ENCODE measurements at places on chromosomes 12 and 14. TPM values are rescaled to one million over a fixed set of nuclear protein-coding genes. Genes with fewer than 3 reads are reported as not detected.

DNA sequence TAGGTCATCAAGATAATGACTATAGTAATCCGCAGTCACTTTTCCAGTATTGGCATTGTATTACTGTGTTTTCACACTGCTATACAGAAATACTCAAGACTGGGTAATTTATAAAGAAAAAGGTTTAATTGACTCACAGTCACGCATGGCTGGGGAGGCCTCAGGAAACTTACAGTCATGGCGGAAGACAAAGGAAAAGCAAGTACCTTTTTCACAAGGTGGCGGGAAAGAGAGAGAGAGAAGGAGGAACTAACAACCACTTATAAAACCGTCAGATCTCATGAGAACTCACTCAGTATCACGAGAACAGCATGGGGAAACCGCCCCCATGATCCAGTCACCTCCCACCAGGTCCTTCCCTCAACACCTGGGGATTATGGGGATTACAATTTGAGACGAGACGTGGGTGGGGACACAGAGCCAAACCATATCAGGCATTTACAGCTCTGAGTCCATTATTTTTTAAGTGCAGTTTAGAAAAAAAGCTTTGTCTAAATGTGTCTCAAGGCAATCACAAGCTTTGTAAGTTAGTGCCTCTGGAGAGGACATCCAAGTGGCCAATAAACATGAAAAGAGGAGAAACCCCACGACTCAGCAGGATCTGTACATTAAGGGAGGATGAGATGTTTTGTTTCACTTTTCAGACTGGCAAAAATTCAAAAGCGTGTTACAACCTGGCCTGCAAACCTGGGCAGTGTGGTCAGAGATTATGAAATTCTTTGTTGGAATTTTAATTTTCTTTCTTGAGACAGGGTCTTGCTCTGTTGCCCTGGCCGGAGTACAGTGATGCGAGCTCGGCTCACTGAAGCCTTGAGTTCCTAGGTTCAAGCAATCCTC, 82.0 kb downstream of the DNAH10 start:
- H3K27ac ChIP-seq = no peak overlapping the region
- no peaks in the 10 kb centered on the region for H3K4me1 ChIP-seq
- DNase-seq = no peak
- no peaks in the 10 kb centered on the region for H3K27me3 ChIP-seq

DNA sequence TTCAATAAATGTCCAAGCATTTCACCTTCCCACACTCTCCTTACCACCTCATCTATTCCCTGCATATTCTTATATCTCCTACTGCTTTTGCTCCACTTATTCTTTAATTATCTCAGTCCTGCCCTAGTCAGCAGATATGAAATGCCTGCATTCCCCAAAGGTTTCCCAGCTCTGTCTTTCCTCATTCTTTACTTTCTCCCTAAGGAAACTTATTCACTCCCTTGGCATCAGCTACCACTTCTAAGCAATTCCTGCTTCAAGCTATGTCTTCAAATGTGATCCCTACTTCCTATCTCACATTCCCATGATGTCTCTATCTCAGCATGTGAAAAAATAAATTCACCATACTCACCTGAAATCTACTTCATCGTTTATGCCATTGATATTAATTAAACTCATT, 111.8 kb downstream of the CAPZA3 start:
- no peaks in the 10 kb centered on the region for H3K4me1 ChIP-seq
- no peak overlapping the region for H3K27ac ChIP-seq
- no peak for DNase-seq

- H3K27ac ChIP-seq = no peak overlapping the region
- H3K4me1 ChIP-seq = no peaks in the 10 kb centered on the region
- no peaks in the 10 kb centered on the region for H3K27me3 ChIP-seq
- no peaks in the 10 kb centered on the region for H3K36me3 ChIP-seq
Observed at GRCh38 chr12:90593596-90594295, 361.2 kb downstream of the CCER1 start.

DNA sequence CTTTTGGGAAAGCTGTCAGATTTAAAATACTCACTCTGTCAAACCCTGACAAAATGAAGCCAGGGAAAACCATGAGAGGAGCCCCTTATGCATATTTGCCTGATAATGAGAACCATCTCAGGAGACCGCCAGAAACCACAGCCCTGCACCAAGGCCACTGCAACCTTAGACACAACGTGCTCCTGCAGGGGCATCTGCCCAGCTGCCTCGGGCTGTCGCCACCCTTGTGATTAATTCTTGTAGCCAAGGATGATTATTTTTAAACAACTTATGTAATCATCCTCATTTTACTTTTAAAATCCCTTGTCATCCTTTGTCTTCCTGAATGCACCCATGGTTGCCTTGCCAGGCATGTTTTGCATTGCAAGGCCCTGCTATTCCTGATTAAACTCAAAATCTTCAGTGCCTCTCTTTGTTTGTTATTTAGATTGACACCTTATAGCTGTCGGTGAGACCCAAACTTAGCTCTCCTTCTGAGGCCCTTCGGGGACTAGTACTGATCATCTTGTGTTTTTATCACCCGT, 766.4 kb upstream of the TMEM132C start:
- no peak overlapping the region for H3K27ac ChIP-seq
- H3K36me3 ChIP-seq = no peaks in the 10 kb centered on the region
- no peaks in the 10 kb centered on the region for H3K4me1 ChIP-seq
- no peak for DNase-seq
- no peaks in the 10 kb centered on the region for H3K27me3 ChIP-seq

DNA sequence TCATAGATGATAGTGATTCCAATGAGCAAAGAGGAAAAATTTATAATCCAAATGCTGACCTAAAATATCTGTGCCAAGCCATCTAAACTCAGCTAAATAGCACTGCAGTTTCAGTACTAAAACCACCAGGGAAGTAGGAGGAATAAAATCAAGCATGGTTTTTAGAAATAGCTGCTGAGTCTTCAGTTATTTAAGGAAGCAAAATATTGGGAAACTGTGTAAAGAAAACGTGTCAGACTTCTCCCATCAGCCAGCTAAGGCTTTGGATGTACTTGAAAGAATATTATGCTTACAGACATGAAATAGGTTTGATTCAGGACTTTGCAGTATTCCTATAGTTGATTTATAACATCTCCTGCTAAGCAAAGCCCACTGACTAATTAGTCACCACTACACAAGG, 24.7 kb downstream of the CLEC2D start:
- peaks cover 25% of the 10 kb centered on the region for H3K36me3 ChIP-seq
- DNase-seq = no peak

- no peaks in the 10 kb centered on the region for H3K36me3 ChIP-seq
- DNase-seq = no peak
- no peak overlapping the region for H3K4me3 ChIP-seq
- H3K4me1 ChIP-seq = peaks cover 1% of the 10 kb centered on the region
Observed at GRCh38 chr12:4120316-4120917, 153.1 kb upstream of the CCND2 start.

GRCh38 chr12:122659579-122659978, 43.6 kb downstream of the HCAR2 start:
- no peak overlapping the region for H3K4me3 ChIP-seq
- no peak overlapping the region for H3K27ac ChIP-seq
- no peaks in the 10 kb centered on the region for H3K4me1 ChIP-seq
- no peaks in the 10 kb centered on the region for H3K27me3 ChIP-seq
- H3K36me3 ChIP-seq = no peaks in the 10 kb centered on the region

DNA sequence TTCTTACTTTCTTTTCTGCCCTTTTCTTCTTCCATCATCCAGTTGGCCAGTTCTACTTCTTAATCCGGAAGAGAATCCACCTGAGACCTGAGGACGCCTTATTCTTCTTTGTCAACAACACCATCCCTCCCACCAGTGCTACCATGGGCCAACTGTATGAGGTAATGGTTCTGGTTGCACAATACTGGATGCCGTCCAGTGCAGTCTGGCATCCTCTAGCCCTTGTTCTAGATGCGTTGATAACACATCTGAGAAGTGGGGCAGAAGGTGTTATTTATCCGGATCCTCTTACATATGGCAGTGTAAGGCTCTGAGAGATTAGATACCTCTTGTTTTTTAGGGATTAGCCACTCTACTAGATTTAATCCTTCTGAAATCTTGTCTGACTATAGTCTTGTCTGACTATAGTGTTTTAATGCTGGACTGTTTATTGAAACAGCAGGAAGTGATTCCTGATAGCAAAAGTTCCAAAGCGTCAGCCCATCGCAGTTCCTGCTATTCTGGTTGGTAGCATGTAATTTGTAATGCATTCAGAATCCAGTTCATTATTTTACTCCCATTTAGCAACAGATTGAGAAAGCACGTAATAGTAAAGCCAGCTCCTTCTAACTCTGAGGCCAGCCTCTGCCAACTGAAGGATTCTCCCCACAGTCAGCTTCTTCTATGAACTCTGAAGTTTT, 7.9 kb downstream of the GABARAPL1 start:
- no peaks in the 10 kb centered on the region for H3K27me3 ChIP-seq
- H3K27ac ChIP-seq = no peak overlapping the region
- no peak for DNase-seq
- H3K4me3 ChIP-seq = no peak overlapping the region

- no peak for DNase-seq
- H3K27ac ChIP-seq = no peak overlapping the region
- H3K27me3 ChIP-seq = no peaks in the 10 kb centered on the region
- no peak overlapping the region for H3K4me3 ChIP-seq
Observed at GRCh38 chr14:31947680-31948595, 129.2 kb upstream of the ARHGAP5 start.

GRCh38 chr14:69373104-69373503, 25.0 kb downstream of the ERH start:
- H3K27ac ChIP-seq = no peak overlapping the region
- H3K4me1 ChIP-seq = no peaks in the 10 kb centered on the region
- peaks cover 22% of the 10 kb centered on the region for H3K36me3 ChIP-seq
- no peak for DNase-seq
- no peak overlapping the region for H3K4me3 ChIP-seq

DNA sequence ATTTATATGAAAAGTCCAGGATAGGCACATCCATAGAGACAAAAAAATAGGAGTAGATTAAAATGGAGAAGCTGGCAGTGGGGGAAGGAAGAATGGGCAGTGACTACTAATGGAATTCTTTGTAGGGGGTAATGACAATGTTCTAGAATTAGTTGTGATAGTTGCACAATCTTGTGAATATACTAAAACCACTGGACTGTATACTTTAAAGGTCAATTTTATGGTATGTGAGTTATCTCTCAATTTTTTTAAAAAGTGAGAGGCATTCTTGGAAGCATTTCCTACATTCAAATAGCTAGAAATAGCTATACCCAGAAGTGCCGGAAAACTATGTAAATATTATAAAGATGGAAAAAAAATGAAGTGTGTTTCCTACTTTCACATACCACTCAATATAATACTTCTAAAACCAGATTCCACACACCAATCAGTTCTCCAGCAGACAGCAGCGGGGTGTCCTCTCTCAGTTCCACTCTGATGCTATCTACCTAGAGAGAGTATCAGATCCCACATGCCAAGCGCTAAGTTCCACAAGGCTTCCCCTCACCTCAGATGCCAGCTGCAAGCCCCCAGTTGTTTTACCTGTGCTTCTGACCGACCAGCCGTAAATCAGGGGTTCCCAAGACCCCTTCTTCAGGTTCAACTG, 41.7 kb upstream of the NID2 start:
- H3K27ac ChIP-seq = no peak overlapping the region
- no peaks in the 10 kb centered on the region for H3K4me1 ChIP-seq
- H3K4me3 ChIP-seq = no peak overlapping the region
- H3K27me3 ChIP-seq = no peaks in the 10 kb centered on the region

- no peaks in the 10 kb centered on the region for H3K27me3 ChIP-seq
- no peaks in the 10 kb centered on the region for H3K4me1 ChIP-seq
- H3K4me3 ChIP-seq = no peak overlapping the region
- H3K36me3 ChIP-seq = no peaks in the 10 kb centered on the region
- DNase-seq = no peak
Observed at GRCh38 chr12:72018036-72018435, 79.4 kb downstream of the TPH2 start.

DNA sequence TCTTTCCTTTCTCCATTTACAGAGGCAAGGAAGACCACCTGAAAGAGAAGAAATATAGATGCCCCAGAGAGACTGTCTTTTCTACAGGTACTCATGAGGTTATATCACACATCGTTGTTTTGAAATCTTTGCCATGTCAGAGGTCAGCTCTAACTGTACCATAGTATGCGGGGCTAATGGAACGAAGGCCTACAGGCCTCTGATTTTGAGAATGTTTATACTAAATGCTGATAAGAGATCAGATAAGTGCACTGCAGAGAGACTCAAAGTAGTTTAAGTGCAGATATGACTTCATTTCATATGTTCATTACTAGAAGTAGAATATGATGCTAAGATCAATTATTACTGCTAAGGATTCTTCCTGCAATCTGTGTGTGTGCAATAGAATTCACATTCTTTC, 1005.0 kb downstream of the GALC start:
- H3K36me3 ChIP-seq = no peaks in the 10 kb centered on the region
- H3K4me3 ChIP-seq = no peak overlapping the region
- no peak overlapping the region for H3K27ac ChIP-seq
- H3K27me3 ChIP-seq = peaks cover 1% of the 10 kb centered on the region

- no peaks in the 10 kb centered on the region for H3K36me3 ChIP-seq
- no peaks in the 10 kb centered on the region for H3K27me3 ChIP-seq
- DNase-seq = no peak
Observed at GRCh38 chr12:89261982-89262381, 90.3 kb downstream of the DUSP6 start.

GRCh38 chr12:80056845-80057244, 42.5 kb upstream of the OTOGL start:
- no peaks in the 10 kb centered on the region for H3K36me3 ChIP-seq
- no peak overlapping the region for H3K27ac ChIP-seq
- H3K4me1 ChIP-seq = no peaks in the 10 kb centered on the region
- no peak for DNase-seq

GRCh38 chr12:98845957-98846356, 200.9 kb downstream of the APAF1 start:
- peaks cover 1% of the 10 kb centered on the region for H3K4me1 ChIP-seq
- no peaks in the 10 kb centered on the region for H3K27me3 ChIP-seq
- DNase-seq = no peak
- no peak overlapping the region for H3K4me3 ChIP-seq

DNA sequence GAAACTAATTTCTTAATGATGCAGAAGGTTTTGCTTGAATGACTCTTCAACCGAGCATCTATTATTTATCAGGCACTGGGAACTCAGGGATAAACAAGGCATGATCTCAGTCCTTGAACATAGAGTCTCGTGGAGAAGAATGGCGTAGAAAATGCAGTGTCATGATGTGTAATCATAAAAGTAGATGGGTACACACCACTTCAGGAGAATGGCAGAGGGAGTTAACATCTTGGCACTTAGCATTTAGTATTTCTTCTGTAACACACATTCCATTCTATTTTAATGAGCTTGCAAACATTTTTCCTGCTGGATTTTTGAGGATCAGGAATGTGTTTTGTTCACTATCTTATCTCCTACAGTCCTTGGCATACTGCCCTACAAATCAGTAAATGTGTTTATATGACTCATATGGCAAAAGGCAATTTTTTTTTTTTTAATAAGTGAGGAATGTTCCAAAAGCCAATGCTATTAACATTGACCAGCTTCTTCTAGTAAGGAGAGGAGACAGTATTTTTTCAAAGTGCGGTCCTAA, 3.8 kb downstream of the TXNRD1 start:
- H3K27me3 ChIP-seq = no peaks in the 10 kb centered on the region
- DNase-seq = no peak
- no peaks in the 10 kb centered on the region for H3K4me1 ChIP-seq

KCNK13 gene
- 0.69 TPM for total RNA-seq

LHX5 gene
- total RNA-seq = 0.47 TPM

SMCO2 gene
- total RNA-seq = 0.80 TPM

RNF212B gene
- 1.2 TPM for total RNA-seq

TRIM9 gene
- 5.4 TPM for total RNA-seq

ESPL1 gene
- 52.7 TPM for total RNA-seq

KRT82 gene
- total RNA-seq = not detected

HOXC9 gene
- not detected for total RNA-seq

PIK3C2G gene
- not detected for total RNA-seq

MYRFL gene
- 1.4 TPM for total RNA-seq

IFNG gene
- total RNA-seq = not detected

FAM90A1 gene
- not detected for total RNA-seq
